Caudate nucleus (tissue), 63 donors: ENCODE measurements at places on chromosomes 2 and 18.

- no peak for DNase-seq
Observed at GRCh38 chr2:121245120-121245820, 39.7 kb downstream of the TFCP2L1 start.

DNA sequence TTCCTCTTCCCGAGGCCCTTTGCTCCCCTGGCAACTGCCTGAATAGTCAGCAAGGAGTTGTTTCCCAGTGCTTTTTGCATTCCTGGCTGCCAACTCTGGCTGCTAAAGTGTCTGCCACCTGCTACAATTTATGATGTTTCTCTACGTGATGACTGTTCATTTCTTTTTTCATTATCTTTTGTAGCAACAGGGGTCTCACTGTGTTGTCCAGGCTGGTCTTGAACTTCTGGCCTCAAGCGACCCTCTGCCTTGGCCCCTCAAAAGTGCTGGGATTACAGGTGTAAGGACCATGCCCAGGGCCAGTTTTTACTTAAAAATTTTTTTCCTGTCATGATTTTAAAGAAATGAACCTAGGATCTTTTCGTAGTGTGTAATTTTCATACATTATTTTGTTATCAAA is 11.3 kb downstream of the EHBP1 start:
- no peak for DNase-seq

DNA sequence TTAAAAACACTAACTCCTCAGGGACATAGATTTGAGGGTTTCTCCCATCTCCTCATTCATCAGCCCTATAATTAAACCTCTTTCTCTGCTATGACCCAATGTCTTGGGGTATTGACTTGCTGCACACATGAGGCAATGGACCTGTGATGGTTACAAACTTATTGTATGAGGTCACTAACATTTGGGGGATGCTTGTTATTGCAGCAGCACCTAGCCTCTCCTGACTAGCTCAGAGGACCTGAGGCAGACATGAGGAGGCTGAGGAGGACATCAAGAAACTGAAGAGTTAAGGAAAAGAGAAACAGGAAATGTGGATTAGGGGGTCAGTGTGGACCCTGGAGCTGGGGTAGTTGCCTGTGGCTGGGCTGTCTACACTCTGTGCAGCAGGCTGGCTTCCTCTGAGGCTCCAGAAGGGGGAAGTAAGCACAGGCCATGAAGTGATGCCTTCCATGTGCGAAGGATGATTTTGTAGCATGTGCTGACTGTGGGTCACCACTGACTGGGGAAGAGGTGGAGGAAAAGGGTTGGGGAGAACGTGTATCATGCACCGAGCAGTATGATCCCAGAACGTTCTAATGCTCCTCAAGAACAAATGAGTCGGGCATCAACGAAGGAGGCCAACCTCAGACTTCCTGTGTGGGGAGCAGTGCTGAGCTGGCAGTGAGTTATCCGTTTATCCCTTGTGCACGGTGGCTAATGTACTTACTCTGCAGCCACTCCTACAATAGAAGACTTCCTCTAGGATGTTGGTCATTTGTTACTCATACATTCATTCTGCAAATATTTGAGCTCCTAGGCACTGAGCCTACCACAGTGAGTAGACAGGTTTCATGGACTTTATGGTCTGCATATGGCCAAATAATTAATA is 42.1 kb upstream of the RFX8 start:
- no peak for DNase-seq

GRCh38 chr18:48900469-48900868 is 50.3 kb downstream of the SMAD7 start:
- no peak for DNase-seq

- DNase-seq: no peak
Observed at GRCh38 chr2:88919087-88919738, 227.7 kb downstream of the RPIA start.

GRCh38 chr2:44793322-44793870 is 148.1 kb upstream of the SIX3 start:
- DNase-seq: no peak

DNA sequence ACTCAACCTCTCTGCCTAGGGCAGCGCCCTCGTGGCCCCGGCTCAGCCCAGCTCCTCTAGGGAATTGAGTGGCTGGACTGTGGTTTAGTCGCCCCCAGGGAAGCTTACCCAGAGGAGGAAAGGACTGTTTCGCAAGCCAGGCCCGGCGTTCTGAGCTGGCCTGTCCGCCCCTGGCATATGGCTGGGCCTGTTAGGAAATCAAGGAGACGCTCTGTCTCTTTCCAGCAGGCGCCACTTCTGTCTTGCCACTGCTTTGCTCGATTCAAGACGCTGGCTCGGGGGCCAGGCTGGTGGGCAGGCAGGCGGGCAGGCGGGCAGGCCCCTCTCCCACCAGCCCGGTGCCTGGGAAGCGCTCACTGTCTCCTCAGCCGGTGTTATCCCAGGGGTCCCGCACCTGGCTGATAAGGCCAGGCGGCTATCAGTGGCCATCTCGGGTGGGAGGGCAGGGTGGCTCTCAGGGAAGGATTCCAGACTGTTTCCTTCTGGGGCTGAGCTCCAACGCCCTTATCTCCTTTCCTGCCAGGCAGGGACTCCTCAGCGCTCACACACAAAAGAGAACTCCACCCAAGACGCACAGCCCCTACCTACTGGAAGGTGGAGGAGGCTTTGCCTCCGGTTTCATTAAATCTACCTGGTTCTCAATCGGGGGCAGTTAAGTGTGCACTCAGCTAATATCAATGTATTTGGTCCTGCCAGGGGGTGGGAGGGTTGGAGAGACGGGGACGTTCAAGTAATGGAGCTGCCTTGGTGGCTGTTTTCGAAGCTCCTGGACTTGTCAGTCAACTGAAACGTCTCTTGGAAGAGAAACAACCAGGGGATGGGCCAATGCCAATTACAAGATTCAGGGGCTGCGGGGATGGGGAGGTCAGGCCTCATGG is 109.1 kb downstream of the SMAD7 start:
- no peak for DNase-seq

DNA sequence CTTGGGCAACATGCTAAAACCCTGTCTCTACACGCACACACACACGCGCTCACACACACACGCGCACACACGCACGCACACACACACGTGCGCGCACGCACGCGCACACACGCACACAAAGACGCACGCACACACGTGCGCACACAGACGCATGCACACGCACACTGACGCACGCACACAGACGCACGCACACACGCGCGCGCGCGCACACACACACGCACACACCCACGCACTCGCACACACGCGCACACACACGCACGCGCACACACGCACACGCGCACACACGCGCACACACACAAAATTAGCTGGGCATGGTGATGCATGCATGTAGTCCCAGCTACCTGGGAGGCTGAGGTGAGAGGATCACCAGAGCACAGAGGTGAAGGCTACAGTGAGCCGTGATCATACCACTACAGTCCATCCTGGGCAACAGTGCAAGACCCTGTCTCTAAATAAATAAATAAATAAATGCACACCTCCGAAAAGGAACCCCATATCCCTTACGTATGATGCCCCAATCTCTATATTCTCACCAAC is 8.1 kb upstream of the IAH1 start:
- DNase-seq: no peak

GRCh38 chr2:147389218-147389617 is 455.6 kb upstream of the ACVR2A start:
- DNase-seq: no peak

- no peak for DNase-seq
Observed at GRCh38 chr2:26475037-26475436, 2.9 kb downstream of the OTOF start.

DNA sequence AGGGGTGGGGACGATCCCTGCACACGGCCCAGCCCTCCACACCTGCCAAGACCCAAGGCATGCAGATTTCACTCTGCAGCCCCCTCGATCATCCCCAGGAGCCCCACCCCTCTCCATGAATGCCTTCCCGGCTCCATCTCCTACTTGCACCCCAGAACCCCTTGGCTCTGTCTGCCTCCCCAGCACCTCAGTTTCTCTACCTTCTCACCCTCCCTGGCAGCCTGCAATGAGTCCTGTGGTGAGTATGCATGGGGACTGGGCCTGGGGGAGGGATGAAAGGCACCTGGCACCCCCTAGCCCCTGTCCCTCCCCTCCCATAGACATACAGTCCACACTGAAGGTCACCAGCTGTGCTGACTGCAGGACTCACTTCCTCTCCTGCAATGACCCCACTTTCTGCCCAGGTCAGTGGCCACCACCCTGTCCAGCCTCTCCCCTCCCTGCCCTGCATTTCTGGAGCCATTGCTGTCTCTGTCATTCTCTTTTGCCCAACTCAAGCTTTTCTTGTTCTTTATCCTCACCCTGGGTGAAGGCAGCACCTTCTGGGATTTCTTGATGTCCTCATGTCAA is 1.0 kb downstream of the TEX51 start:
- no peak for DNase-seq

- no peak for DNase-seq
Observed at GRCh38 chr2:240685771-240686371, 3.2 kb upstream of the AQP12B start.

GRCh38 chr18:23263551-23264235 is 128.4 kb downstream of the CABLES1 start:
- DNase-seq: no peak

- no peak for DNase-seq
Observed at GRCh38 chr2:181066333-181066732, 85.9 kb downstream of the UBE2E3 start.

DNA sequence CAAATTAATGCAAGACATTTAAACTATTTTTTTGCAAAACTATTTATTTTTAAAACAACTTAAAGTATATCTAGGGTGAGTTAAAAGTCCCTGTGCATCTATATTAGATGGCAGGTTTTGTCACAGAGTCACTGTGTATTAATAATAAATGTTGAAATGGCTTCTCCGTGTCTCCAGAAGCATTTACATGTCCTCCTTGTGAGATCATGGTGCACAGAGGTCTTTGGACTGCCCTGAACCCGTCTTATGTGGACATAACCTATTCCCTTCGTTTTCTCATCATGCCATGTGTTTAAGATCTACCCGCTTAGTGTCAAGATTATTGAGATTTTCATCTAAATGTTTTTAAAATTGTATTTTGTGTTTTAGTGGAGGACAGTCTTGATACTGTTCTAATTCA is 39.3 kb downstream of the SOCS6 start:
- DNase-seq: no peak

- DNase-seq: no peak
Observed at GRCh38 chr2:3493615-3494007, 25.7 kb downstream of the ADI1 start.

DNA sequence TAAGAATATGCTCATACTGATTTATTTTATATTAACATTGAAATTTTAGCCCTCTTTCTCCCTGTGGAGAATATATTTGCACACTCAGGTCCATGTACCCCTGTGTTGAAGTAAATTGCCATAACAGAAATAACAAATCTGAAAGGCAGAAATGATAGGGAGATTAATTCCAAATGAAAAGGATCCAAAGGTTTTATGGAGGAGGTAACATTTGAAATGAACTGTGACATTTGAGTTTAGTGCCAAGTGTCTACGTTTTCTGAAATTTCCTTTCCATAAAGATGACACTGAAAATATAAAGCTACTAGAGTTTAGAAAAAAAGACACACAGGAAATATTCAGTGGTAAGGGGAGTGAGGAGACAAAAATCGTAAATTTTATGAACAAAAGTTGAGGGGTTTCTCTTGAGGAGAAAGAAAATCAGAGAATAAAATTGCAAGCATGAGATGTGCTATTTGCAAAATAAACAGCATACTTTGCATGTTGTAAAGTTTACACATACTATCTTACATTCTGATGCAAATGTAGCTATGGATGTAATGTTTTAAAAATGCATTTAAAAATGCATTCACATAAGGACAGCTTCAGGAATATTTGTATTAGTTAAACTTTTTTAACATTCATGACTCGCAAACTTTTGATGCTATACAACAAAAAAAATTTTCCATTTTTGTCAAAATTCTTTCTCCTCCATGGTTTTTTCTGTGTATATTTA is 69.5 kb downstream of the BAZ2B start:
- DNase-seq: no peak

GRCh38 chr2:217822296-217823252 is 180.2 kb downstream of the TNS1 start:
- DNase-seq: no peak

DNA sequence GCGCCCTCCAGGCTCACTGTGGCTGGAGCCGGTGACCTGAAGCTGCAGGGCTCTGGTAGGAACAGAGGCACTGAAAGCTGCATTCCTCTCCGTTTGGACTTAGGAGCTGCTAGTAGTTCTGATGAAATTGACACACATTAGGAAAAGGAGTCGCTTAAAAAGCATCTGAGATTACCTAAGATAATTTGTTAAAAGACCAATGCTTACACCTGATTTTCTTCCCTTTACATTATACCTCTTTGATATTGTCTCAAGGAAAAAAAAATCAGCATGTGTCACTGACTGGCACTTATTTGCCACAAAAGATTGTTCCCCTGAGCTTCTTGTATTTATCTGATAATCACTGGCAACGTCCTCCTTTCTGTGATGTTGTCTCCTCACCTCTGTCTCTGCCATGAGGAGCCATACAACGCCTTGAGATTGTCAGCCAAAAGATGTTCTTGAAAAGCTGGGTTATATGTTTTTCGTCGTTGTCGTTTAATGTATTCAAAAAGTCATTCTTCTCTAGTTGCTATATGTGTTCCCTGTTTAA is 618 bp upstream of the CHN1 start:
- no peak for DNase-seq

GRCh38 chr18:11736656-11737055 is 47.6 kb downstream of the GNAL start:
- DNase-seq: no peak

DNA sequence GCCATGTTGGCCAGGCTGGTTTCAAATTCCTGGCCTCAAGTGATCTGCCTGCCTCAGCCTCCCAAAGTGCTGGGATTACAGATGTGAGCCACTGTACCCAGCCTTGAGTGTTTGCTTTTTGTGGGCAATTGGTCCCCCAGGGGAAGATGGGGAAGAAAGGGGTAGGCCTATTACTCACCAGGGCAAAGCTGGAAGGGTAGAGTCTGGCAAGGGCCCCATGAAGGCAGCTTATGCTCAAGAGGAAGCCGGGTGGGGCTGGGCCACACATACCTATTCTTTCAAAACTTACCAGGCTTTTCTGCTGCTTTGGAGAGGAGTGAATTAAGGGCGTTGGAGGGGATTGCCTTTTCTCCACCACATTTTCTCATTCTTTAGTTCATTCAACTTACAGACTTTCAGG is 24.5 kb upstream of the CD28 start:
- no peak for DNase-seq

- DNase-seq: no peak
Observed at GRCh38 chr2:132813422-132813821, 143.4 kb upstream of the LYPD1 start.
